Chondrocyte (in vitro differentiated cells): ENCODE measurements at places on chromosomes 5 and 9.

GRCh38 chr9:104977580-104977979 lies 49.6 kb upstream of the ABCA1 start:
- H3K36me3 ChIP-seq: no peaks in the 10 kb centered on the region
- H3K27ac ChIP-seq: no peak overlapping the region
- H3K4me3 ChIP-seq: no peak overlapping the region
- H3K27me3 ChIP-seq: no peaks in the 10 kb centered on the region

DNA sequence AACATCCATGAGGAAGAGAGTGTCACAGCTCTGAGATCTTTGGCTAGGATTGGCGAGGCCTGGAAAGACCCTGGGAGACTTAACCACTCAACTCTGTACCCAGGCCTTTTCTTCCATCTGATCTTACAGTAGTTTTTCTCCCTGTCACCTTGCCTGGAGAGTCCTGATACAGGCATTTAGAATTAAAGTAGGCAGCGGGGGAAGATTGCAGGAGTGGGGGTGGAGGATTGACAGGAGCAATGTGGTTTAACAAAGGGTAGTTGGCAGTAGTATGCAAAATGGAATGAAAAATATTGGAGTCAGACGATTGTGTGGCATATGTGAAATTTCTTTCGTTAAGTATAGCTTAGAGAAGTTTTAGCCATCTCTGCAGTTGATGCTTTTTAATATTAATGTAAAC lies 16.9 kb downstream of the TMEFF1 start:
- peak overlapping the region; percentile 32 for H3K27ac ChIP-seq
- H3K36me3 ChIP-seq: no peaks in the 10 kb centered on the region
- no peaks in the 10 kb centered on the region for H3K27me3 ChIP-seq
- H3K4me1 ChIP-seq: peaks cover 6% of the 10 kb centered on the region

DNA sequence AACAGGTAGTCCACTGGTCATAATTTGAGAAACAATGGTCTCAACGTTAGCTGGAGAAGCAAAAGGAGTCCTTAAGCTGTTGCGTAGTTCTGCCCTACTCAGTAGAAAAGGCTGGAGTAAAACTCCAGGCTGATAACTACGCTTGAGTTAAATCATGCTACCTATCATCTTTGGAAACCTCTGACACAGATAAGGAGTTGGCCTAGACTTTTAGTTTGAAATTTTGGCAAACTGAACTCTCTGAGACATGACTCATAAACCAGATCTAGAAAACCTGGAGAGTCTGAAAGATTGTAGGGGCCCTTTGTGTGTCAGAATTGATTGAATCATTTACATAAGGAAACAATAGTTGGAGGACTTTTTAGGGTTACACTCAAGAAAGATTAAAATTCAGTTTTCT lies 26.3 kb downstream of the NMUR2 start:
- H3K27me3 ChIP-seq: peaks cover 5% of the 10 kb centered on the region
- no peaks in the 10 kb centered on the region for H3K36me3 ChIP-seq
- no peak overlapping the region for H3K4me3 ChIP-seq
- DNase-seq: no peak
- no peak overlapping the region for H3K27ac ChIP-seq

DNA sequence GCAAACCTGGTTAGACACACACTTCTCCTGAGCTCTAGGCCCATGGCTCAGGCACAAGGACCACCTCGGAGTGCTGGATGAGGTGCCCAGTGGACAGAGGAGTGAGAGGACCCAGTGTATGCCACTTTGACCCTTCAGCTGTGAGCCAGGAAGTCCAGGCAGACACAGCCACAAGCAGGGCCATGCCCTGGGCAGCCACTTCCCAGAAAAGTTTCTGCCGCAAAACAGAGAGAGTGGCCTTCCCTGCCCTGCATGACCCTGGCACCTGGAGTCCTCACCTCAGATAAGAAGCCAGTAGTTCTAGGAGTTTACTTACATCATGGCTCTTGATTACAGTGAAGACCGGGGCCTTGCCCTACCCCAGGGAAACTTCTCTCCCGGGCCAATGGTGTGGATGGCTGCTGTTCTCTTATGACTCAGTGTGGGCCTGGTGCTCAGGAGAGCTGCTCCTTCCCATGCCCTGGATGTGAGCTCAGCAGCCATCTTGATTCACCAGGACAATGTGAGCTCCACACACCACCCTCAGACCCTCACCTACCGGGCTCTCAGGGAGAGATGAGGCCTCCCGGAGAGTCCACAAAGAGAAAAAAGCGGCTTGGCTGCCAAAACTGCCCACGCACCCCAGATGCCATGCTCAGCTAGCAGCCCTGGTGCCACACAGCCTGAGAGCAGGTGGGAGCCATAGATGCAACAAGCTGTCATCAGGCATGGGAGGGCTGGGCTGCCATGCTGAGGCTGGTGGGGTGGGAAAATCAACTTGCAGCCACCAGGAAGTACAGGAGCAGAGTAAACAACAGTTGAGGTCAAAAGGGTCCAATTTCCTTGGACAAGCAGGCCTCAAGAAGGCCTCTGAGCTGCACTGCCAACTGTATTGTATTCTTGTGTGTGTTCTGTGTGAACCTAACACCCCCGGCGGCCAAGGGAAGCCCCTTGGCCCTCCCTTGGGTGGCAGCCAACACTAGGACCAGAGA lies 11.7 kb upstream of the IRF1 start:
- DNase-seq: no peak
- H3K4me1 ChIP-seq: peaks cover 41% of the 10 kb centered on the region
- no peaks in the 10 kb centered on the region for H3K36me3 ChIP-seq
- H3K27ac ChIP-seq: peak overlapping the region; percentile 49

DNA sequence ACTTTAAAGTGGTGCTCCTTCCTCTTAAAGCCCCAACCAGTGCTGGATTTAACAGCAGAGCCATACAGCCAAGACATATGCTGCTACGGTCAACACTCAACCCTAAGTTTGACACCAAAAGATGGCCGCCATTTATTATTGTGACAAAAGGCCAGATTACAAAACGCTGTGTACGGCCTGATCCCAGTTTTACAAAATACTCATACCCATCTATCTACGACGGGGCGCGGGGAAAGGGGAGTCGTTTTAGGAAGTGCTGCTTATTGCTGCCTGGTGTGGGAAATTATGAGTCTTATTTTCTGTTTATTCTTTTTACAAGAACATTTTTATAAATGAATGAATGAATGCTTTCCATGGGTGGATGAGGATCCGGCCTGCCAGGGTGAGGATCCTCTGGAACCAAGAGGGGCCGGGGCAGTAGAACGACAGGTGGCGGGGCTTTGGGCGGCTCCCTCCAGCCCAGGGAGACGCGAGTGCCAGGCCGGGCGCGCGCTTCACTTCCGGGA lies 457 bp upstream of the IDNK start:
- no peaks in the 10 kb centered on the region for H3K36me3 ChIP-seq
- peak overlapping the region; percentile 86 for H3K4me3 ChIP-seq
- H3K4me1 ChIP-seq: peaks cover 18% of the 10 kb centered on the region
- no peaks in the 10 kb centered on the region for H3K27me3 ChIP-seq
- no peak for DNase-seq

DNA sequence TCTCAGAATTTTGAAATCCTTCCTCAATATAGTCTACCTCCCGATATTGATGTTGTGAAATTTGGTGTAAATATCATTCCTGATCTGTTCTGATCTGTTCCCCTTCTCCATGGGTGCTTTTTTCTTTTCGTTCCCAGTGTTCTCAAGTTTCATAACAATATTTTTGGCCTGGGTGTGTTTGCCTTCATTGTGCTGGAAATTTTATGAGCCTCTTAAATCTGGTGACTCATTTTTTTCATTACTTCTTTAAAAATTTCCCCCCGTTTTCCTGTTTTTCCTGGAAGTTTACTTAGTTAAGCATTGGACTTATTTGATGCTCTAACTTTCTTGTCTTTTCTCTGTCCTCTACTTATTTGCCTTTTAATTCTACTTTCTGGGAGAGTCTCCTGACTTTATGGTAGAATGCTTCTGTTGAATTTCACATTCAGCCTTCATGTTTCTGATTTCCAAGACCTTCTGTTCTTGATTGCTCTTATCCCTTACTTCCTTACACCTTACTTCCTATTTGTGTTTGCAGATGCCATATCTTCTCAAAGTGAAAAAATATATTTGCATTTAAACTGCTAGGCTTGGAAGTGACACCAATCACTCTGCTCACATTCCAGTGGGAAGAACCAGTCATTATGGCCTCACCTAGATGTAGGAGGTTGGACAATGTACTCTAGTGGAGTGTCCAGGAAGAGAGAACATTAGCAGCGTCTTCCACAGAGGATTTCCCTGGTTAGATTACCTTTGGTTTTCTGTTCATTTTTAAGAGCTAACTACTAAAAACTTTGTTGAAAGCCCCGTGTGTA lies 441.9 kb downstream of the ARHGEF28 start:
- H3K4me3 ChIP-seq: no peak overlapping the region
- peaks cover 41% of the 10 kb centered on the region for H3K4me1 ChIP-seq
- no peak overlapping the region for H3K27ac ChIP-seq
- no peaks in the 10 kb centered on the region for H3K27me3 ChIP-seq
- DNase-seq: no peak
